Cortex of kidney (tissue), 1 donor: ENCODE measurements at places on chromosomes 1 and 21.

- no peak for DNase-seq
Observed at GRCh38 chr1:230236301-230237008, 169.4 kb downstream of the GALNT2 start.

DNA sequence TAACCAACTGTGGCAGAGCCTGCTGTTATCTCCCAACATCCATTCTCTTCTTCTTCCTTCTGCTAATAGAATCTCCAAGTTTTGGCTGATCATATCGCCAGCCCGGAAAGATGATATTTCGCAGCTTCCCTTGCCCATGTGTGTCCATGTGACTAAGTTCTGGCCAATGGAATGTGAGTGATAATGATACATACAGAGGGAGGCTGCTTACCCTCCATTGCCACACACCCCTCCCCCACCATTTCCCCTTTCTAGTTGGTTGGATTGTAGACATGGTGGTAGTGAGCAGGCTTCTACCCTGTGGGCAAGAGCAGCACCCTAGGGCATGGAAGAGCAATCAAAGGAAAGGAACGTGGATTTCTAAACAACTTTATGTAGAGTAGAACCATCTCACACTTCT lies 48.8 kb downstream of the SLC9C2 start:
- no peak for DNase-seq

GRCh38 chr1:55331351-55331750 lies 116.2 kb upstream of the USP24 start:
- DNase-seq, result no peak

GRCh38 chr21:37550157-37550556 lies 183.6 kb downstream of the DYRK1A start:
- DNase-seq, result no peak

GRCh38 chr21:42683371-42684108 lies 30.1 kb downstream of the PDE9A start:
- no peak for DNase-seq

GRCh38 chr1:101587741-101588140 lies 350.9 kb downstream of the S1PR1 start:
- DNase-seq, result no peak

DNA sequence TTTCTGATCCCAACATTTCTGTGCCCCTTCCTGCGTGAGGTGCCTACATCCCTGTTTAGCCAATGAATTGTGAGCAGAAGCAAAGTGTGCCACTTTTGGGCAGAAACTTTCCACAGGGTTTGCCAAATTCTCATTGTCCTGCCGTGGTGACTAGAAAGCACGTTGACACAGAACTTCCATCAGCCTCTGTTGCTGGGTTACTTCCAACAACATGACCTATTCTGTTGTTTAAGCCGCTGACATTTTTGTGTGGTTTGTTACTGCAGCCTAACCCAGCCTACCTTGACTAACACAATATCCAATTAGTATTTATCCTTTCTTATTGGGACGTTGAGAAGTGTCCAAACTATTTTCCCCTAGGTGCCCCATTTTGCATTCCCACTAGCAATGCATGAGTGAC lies 136.8 kb downstream of the URB2 start:
- no peak for DNase-seq

GRCh38 chr1:2229037-2229864 lies 1.1 kb downstream of the SKI start:
- no peak for DNase-seq

GRCh38 chr1:60569189-60569588 lies 495.6 kb upstream of the C1orf87 start:
- DNase-seq, result no peak

GRCh38 chr1:22800629-22801028 lies 90.0 kb downstream of the EPHB2 start:
- no peak for DNase-seq

DNA sequence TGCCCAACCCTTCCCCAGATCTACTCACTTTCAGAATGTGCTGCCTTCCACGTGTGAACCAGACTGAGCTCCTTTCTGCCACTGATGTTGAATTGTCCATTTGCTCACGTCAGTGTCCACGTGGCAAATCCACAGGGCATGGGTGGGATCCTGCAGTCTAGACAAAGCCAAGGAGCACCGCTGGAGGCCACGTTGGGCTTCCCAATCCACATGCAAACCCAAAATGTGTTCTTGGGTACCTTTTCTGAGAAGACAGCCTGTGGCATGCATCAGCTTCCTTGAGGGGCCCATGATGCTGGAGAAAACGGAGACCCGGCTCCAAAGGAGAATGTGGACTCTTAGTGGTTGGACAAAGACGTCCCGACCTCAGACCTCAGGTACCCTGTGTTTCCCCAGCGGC lies 87.6 kb downstream of the PDE9A start:
- DNase-seq, result no peak

GRCh38 chr1:201454608-201455007 lies 14.4 kb downstream of the PHLDA3 start:
- no peak for DNase-seq

GRCh38 chr1:10774615-10775310 lies 21.7 kb downstream of the CASZ1 start:
- no peak for DNase-seq

GRCh38 chr1:37415611-37416244 lies 58.7 kb upstream of the ZC3H12A start:
- no peak for DNase-seq

DNA sequence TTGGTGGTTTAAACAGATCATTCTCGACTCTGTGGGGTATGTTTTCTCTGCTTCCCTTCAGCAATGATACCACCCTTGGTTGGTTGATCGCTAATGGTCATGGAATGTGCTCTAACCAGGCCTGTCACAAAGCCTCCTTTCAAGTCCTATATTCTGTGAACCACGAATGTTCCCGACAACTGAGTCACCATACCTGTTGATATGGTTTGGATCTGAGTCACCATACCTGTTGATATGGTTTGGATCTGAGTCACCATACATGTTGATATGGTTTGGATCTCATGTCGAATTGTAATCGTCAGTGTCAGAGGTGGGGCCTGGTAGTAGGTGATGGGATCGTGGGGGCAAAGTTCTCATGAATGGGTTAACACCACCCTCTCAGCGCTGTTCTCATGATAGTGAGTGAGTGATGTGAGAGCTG lies 10.2 kb upstream of the CAMK2N1 start:
- no peak for DNase-seq

- DNase-seq, result no peak
Observed at GRCh38 chr1:111565968-111566367, 53.6 kb upstream of the RAP1A start.

GRCh38 chr21:42056996-42057689 lies 14.0 kb upstream of the UMODL1 start:
- no peak for DNase-seq

- no peak for DNase-seq
Observed at GRCh38 chr1:85214654-85215053, 13.8 kb upstream of the SYDE2 start.

GRCh38 chr1:57623039-57623790 lies 199.4 kb upstream of the DAB1 start:
- DNase-seq, result no peak

DNA sequence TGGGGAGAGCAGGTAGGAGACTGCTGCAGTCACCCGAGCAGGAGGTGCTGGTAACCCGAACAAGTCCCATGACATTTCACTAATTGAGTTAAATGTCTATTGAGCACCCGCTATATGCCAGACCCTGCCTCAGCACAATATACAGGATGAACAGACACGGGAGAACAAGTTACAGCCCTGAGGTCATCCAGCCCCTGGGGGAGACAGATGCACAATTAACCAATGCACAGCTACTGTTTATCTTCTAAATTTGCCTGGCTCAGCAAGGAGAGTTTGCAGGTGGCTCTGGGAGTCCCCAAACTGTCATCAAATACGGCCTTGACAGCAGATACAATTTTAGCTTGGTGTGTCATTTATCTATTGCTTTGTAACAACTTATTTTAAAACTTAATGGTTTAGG lies 18.1 kb downstream of the CITED4 start:
- no peak for DNase-seq

DNA sequence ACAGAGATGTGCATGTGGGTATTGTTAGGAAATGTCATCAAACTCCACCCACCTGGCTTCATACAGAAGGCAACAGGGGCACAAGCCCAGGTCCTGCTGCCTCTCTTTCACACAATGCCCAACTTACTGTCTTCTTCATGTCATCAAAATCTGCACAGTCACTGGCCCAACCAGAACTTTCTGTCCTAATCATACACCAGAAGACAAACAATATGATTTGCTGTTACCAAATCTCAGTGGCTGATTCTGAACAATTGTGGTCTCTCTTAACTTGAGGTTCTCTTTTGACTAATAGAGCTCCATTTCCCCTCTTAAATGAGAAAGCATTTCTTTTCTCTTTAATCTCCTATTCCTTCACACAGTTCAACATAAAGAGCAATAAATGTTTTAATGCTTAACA lies 7.7 kb downstream of the HSD3B2 start:
- DNase-seq, result no peak

- no peak for DNase-seq
Observed at GRCh38 chr1:202251424-202252256, 58.0 kb downstream of the LGR6 start.

GRCh38 chr21:29938776-29939103 lies 1.1 kb downstream of the GRIK1 start:
- no peak for DNase-seq

- no peak for DNase-seq
Observed at GRCh38 chr1:229007167-229007566, 263.7 kb upstream of the RAB4A start.

GRCh38 chr1:206657751-206658150 lies 22.4 kb downstream of the DYRK3 start:
- DNase-seq, result no peak

DNA sequence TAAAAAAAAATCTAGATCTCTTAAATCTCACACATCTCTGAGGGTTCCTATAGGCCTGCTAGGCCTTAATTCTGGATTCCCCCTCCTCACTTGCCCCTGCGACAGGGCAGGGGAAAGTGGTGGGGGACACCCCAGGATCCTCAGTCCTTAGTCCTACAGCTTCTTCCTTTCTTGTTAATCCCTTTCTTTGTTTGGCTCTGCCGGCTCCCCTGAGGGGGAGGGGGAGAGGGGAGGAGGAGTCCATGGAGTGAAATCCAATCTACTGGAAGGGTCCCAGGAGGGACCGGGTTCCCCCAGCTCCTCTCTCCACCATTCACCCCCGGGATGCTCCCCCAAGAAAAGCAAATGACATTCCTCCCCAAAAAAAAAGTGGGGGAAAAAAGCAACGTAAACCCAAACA lies 8.5 kb downstream of the MEX3A start:
- no peak for DNase-seq

- DNase-seq, result no peak
Observed at GRCh38 chr1:154764181-154764580, 105.9 kb downstream of the KCNN3 start.

DNA sequence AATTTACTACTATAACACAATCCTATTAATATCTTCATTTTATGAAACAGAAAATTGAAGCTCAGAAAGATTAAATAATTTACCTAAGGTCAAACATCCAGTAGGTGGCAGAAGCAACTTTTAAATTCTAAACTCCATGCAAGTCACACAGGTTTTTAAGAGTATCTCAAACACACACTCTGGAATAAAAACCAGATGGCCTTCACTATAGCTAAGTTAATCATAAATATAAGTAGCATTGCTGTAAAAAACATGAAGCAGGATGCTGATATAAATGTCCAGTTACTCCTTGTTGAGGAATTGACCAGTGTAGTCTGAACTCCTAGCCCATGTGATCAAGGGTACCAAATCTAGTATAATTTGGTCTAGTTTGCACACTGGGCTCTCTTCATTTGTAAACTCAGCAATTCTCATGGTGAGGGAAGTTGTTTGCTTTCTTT lies 9.4 kb upstream of the FMO3 start:
- DNase-seq, result no peak

DNA sequence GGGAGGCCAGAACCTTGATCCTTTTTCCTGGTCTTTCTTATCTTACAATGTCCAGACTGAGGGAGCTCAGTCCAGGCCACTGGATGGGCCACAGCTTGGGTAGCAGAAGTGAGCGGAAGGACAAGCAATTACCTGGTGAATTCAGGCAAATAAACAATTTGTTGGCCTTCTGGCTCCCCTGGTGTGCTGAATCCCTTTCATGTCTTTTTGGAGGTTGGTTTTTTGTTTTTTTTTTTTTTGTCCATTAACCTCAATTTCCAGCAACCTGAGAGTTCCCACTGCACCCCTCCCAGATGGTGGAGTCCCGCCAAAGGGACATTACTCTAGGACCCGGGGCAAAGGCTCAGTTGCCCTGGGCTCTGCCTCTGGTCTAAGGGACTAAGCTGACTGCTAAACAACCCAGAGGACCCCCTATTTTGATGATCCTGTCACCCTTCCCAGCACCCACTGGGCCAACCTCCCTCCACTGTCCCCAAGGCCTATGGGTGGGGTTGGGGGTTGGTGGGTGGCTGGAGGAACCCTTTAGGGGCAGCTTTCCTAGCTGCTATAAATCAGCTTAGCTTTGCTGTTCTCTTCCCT lies 85.5 kb downstream of the KCND3 start:
- no peak for DNase-seq

DNA sequence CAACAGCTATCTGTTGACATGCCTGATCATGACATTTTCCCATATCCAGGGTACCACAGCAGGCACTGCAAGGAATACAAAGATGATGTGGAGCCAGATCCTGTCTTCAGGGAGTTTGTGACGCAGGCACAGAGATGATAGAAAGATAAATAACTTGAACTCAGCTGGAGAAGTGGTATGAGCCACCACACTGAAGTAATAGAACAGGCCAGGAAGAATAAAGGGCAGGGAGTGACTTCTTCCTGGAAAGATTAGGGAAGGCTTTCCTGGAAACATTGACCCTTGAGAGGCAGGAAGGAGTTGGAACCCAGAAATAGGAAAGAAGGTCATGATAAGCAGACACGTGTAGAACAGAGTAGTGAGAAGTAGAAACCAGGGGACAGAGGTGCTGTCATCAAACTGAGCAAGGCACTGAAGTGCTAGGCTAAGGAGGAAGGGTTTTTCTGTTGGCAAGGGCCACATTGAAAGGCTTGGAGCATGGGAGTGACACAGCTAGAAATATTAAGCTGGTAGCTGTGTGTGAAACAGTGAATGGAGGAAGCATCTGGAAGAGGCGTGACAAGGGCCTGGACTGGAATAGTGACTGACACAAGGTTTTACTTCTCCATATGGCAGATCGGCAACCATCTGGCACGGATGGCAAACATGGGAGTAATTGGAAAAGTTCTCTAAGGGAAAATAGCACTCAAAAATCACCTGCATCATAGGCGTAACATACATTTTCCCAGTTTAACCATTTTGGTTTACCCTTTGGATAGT lies 68.4 kb downstream of the AK5 start:
- DNase-seq, result no peak

- no peak for DNase-seq
Observed at GRCh38 chr1:242876030-242876429, 351.5 kb upstream of the PLD5 start.

- no peak for DNase-seq
Observed at GRCh38 chr1:243848858-243849420, 1.1 kb downstream of the AKT3 start.
